ENCODE measurements at places on chromosomes 4 and X.

GRCh38 chrX:72001471-72001870, 90.8 kb downstream of the NHSL2 start:
- no peak for DNase-seq

DNA sequence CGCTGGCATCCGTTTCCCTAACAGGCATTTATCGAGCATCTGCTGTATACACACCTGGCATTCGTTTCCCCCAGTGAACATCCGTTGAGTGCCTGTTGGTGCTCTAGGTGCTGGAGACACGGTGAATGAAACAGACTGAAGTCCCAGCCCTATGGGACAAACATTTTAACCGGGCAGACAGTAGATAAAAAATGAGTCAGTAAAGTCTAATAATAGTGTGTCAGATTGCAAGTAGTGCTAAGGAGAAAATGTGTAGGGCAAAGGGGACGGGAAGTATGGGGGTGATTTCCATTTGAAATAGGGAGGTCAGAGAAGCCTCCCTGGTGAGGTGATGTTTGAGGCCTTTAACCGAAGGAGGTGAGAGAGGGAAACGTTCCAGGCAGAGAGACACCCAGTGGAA, 5.3 kb upstream of the EBP start:
- DNase-seq = no peak

- no peak for DNase-seq
These were observed 170.2 kb downstream of the PPP3CA start for GRCh38 chr4:101177154-101177553.

GRCh38 chrX:81411517-81411916, 209.6 kb downstream of the SH3BGRL start:
- DNase-seq = no peak

DNA sequence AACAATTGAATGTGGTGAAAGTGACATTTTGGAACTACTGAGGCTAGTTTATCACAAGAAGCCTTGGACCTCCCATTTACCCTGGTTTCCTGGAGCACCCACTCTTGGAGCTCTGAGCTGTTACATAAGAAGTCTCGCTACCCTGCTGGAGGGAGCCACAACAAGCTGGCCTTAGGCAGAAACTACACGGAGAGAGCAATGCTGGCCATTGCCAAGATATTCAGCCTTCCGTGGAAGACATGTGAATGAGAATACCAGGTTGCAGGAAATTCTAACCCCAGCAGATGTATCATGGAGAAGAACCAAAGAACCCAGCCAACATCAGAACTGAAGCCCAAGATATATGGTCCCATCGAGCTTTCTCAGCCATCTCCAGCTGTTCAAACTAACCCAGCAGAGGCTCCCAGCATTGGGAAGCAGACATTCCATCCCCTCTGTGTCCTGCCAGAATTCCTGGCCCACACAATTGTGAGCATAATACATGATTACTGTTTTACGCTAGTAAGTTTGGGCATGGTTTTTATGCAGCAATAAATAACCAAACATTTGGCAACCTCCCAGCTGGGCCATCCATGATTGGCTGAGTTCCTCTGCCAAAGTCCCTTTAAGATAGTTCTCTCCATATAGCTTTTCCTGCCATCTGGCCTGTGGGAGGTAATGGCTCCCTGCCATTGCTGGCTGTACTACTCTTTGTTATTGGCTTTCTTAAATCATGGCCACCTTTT, 17.9 kb upstream of the PDE5A start:
- no peak for DNase-seq

- no peak for DNase-seq
These were observed 86.2 kb upstream of the HS3ST1 start for GRCh38 chr4:11514779-11515419.

DNA sequence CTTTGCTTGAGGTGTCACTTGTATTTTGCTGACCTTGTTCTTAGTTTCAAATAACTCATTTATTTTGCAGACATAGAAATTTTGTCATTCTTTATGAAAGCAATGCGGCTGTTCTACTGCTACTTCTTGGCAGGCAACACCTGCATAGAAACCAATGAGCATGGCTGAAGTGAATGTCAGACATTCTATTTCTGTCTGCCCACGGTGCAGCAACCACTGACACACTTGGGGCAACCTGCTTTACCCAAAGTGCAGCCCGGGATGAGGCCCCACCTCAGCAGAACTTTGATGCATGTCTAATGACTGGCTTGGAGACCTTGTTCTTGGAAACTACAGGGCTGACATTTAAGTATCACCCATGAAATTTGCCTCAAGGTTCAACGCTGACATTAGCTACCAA, 93.6 kb downstream of the RBM47 start:
- no peak for DNase-seq

DNA sequence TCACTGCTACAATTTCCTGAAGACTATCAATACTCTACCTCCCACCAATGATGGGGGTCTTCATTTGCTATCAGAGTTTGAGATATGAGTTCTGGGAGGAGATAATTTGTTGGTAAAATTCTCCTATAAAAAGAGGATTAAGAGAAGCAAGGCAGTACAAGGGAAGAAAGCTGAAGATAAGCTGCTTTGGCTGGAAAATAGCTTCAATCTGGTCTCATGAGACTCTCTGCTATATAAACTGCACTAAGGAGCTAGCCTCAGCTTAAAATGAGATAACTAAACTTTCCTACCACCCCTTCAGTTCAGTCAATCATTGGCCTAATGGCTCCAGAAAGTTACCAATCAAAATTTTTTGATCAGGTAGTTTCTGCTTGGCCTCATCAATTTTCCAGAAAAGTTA, 2105.0 kb downstream of the ARAP2 start:
- DNase-seq = no peak
